Natural killer cell treated with Interleukin-12 subunit alpha and Interleukin-12 subunit beta and Interleukin-15 and Interleukin-18, amount 100 ng/mL, for 72 hours (primary cell): ENCODE measurements at places on chromosomes 3 and 15. TPM values are rescaled to one million over a fixed set of nuclear protein-coding genes. Genes with fewer than 3 reads are reported as not detected.

The CCR5 gene
- 46.2 TPM for total RNA-seq

The GCSAM gene
- total RNA-seq, result 1.00 TPM

The A4GNT gene
- total RNA-seq, result not detected

The GHSR gene
- total RNA-seq, result not detected
